H1 (cell line): ENCODE measurements at places on chromosomes 5 and 9.

GRCh38 chr9:113026200-113026599, 14.2 kb upstream of the ZNF883 start:
- DNase-seq: no peak

GRCh38 chr5:128315671-128316070, 222.4 kb downstream of the FBN2 start:
- DNase-seq: no peak

- DNase-seq: no peak
Observed at GRCh38 chr5:74161170-74161569, 479.4 kb downstream of the ENC1 start.

- no peak for DNase-seq
Observed at GRCh38 chr5:155587458-155587857, 573.9 kb downstream of the KIF4B start.

DNA sequence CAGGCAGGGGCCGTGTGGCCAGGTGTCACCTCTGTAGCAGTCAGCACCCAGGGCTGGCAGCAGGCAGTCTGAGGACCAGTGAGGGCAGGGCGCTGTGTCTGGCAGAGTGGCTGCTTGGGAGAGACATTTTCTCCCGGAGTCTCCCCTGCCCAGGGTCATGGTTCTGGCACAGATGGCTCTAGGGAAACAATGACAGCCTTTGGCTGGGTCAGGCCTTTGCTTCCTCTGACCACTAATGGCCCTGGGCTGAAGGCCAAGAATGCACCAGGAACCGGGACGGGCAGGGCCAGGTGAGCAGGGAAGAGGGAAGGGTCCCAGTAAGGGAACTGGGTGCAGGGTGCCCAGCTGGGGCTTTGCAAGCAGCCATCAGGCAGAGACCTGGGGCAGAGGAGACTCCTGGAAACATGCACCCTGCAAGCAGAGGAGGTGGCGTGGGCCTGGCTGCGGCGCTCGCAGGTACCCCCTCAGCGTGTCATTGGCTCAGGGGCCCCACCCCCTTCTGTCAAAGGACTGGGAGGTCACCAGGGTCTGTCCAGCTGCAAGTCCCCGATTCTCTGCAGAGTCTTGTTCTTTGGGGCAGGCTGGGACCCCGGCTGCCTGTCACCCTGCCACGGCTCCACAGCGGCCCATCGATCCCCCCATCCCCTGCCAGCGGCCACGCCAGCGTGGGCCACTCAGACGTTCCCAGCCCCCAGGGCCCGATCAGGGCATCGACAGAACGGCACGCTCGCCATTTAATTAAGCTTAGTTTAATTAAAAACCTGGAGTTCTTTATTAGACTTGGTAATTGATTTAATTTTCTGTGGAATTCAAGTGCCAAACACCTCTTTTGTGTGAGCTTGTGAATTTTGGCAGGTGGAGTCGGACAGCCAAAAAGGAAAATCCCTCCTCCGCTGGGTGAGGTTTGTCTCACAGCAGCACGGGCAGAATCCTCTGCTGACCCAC, 18.9 kb upstream of the TMEM250 start:
- no peak for DNase-seq

DNA sequence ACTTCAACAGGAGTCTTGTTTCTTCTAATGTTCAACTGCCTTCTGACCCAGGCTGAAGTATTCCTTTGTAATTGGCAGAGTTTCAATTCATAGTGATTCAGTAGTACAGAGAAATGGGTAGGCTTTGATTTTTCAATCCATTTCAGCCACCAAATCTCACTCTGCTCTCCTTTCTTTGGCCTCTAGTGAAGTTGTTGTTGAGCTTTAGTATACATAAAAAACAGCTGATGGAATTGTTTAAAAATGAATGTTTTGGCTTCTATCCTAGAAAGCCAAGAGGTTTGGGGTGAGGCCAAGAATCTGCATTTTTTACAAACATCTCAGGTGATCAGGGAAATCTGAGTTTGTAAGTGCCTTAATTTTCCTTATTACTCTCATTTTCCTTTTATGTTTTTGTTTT, 182.9 kb upstream of the MAP1B start:
- no peak for DNase-seq

- DNase-seq: no peak
Observed at GRCh38 chr9:94757158-94757557, 30.7 kb downstream of the AOPEP start.

GRCh38 chr5:177023303-177023664, 788 bp downstream of the ZNF346 start:
- no peak for DNase-seq

DNA sequence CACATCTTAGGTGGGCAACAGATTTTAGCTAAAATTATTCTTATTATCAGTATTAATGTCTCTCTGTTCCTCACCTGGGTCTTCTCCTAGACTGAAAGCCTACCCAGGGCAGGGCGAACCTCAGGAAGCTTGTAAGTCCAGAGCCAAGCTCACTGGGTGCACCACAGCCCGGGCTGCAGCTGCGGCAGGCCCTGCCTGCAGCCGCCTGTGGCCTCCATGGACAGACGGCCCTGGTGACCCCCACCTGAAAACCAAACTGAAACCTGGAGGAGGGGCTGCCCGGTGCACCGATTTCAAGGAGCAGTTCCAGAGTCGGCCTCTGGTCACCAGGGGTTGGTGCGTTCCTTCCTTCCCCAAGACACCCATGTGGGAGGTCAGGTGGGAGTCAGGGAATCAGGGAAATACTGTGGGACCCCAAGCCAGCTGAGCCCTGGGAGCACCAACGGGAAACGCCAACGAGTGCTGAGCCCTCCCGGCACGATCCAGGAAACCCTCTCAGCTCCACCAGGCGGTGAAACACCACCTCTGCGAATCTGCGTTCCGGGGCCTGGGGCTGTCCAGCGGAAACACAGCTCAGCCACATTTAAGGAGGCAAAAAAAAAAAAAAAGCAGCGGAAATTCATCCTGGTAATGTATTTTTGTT, 68.6 kb upstream of the PPP1R26 start:
- no peak for DNase-seq

DNA sequence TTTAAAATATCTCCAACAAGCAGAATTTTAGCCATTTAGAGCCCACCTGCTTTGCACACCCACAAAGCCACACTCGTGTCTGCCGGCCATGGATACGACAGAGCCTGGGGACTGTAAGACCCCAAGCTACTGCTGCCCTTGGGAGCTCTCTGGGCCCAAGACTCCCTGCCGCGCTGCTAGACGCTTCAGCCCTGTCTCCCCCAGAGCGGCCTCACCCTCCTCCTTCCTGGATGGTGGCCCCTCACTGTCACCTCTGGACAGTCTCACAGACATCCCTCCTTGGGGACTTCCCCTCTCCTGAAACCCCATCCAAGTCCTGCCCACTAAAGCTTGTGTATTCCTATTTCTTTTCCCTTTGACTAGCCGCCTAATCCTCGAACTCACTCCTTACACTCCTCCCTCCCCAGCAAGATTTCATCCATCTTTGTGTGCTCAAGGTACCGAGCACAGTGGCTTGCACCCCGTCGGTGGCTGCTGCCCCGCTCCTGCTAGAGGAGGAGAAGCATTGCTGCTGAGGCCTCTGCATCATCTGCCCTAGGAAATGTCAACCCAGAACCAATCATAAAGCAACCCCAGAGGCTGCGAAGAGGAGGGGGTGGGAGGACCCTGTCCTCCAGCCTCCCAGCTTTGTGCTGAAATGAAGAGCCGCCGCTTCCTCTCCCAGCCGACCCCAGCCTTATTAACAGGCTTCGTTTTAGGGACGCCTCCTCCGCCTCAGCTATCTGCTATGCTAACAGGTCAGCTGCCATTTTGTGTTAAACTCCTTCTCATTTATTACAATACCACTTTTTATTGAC, 71.2 kb downstream of the CFAP77 start:
- no peak for DNase-seq

DNA sequence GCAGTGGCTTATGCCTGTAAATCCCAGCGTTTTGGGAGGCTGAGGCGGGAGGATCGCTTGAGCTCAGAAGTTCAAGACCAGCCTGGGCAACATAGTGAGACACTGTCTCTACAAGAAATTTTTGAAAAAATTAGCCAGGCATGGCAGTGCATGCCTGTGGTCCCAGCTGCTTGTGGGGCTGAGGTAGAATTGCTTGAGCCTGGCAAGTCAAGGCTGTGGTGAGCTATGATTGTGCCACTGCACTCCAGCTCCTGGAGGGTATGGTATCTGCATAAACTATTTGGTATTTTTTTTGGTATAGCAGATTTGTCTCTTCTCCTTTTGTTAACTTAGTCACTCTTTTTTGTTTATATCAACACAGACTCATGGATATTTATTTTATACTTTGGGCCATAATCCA, 61.5 kb upstream of the TEX48 start:
- no peak for DNase-seq

GRCh38 chr5:41281215-41281810, 68.0 kb upstream of the C6 start:
- no peak for DNase-seq

DNA sequence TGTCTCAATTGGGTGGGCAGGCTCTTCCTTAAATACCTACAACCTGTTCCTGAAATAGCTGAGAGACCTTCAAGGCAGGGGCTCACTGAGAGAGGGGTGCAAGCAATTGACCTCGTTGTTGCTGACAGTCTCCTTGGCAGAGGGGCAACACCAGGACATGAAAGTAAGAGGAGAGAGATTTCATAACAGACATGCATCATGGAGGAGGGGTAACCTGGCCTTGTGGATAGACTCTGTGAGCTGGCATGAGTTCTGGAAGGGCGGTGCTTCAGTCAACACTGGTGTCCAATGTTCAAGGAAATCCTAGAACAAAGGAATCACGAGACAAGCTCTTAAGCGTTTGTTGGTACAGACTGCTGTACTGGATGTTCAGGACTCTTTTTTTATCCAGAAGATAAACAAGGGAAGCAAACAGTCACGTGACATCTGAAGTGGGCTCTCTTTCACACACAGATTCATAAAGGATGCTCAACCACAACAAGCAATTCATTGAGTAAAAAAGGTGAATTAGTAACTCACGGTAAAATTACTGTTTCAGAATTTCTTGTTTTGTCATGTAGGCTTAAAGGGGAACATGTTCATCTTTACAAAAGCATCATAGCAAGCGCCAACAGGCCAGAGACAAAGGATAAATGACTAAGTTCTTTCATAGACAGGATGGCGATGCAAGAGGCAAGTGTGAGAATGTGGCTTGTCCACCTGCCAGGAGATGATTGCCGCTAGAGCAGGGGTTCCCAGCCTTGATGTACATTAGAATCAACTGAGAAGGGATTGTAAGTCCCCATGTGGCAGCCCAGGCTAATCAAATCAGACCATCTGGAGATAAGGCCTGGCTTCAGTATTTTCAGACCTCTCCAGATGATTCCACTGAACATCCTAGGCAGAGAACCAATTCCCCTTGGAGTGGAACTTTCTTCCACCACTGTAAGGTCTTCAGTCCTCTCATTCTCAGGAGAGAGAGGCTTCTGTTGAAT, 20.7 kb downstream of the ANKRA2 start:
- DNase-seq: no peak

- DNase-seq: no peak
Observed at GRCh38 chr5:41122459-41122858, 51.3 kb upstream of the MROH2B start.

DNA sequence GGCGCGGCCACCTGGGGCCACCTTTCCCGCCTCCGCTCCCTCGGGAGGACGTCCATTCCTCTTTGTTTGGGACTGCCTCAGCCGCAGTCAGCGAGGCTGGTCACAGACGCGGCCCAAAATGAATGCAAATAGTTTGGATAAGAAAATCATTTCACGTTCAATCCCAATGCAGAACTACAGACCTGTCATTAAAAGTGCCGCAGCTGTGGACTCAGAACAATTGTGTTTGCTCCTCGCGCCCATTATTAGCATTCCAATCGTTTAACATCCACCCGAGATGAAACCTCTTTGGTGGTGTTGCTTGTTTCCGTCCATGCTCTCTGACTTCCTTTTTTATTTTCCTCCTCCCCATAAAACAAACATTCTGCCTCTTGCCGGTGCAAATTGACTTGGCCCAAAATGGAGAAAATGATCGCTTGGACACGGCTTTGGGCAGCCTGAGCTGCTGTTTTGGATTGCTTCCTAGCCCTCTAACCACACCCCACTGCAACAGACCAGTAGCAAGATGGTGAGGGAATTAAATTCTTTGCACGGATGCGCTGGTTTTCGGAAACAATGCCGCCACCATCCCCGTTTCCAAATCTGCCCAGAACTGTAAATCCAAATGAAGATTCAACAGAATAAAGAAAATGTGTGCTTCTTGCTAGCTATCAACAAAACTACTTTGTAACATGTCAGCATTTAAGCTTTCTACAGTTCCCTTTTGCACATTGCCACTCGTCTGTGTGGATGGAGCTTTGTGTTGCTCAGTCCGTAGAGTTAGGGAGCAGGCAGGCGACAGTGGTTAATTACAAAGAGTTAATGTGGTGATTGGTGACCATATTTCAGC, 784 bp downstream of the NLN start:
- peak; percentile 52 for DNase-seq

GRCh38 chr5:145938776-145939539, 2.6 kb downstream of the SH3RF2 start:
- no peak for DNase-seq

- DNase-seq: no peak
Observed at GRCh38 chr5:110321117-110321516, 405.4 kb downstream of the TMEM232 start.
